ENCODE measurements at places on chromosomes 11 and 22.

GRCh38 chr22:32123657-32124056, 35.4 kb downstream of the C22orf42 start:
- ATAC-seq, result no peak

- no peak for ATAC-seq
Measured at GRCh38 chr11:69964247-69964643, 113.9 kb upstream of the ANO1 start.

DNA sequence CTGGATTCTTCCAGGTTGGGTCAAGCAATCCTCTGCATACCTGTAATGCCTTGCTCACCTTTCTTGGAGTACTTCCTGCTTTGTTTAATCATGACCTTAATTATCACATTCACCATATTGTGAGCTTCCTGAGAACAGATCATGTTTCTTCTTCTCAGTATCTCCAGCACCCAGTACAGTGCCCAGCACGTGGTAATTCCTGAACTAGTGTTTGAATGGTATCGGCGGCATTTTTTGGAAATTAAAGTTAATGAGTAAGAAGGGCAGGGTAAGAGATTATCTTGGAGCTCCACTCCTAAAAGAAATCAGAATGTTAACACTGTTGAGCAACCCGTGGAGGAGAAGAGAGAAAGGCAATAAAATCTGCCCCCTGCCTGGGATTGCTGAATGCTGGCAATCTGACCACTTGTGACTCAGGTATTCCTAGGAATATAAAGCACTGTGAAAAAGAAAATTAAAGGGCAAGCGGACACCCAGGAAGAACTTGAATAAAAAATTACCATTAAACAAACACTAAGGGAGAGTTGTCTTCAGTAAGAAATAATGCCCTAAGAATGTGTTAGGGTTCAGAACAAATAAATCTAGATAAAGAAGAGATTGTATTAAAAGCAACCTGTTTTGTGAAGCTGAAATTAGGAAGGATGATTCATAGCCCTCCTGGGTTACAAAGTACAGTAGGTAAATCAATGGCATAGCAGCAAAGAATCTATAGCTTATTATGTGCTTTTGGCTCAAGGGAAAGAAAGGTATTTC, 92.9 kb downstream of the PDHX start:
- ATAC-seq, result peak; percentile 26

DNA sequence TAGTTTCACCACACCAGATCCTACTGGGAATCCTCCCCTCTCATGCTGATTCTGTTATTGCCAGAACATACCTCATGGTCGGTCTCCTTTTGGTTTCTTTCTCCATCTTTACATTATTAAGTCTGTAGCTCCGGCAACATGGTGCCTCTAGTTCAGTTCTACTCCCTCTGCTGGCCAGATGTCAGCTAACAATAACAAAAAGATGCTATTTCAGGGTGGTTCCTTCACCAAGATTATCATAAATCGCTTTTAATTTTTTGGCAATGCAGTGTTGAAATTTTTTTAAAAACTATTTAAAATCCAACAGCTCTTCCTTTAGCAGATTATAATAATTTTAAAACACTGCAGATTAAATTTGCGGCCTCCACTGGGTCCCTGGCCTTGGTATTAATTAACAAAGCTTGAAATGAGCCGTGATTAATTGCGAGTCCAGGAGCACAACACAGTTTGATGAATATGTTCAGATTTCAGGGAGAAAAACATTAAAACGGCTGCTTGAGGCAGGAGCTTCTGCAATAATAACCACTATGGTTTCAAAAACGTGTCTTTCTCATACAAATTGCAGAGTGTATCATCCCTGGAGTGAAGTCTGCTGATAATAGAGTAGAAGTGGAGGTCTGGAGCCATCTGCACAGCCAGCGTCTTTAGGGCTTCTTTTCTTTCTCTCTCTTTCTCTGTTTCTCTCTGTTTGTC, 492.9 kb upstream of the KIRREL3 start:
- peak; percentile 40 for ATAC-seq

GRCh38 chr11:120522021-120522420, 10.5 kb downstream of the GRIK4 start:
- no peak for ATAC-seq

DNA sequence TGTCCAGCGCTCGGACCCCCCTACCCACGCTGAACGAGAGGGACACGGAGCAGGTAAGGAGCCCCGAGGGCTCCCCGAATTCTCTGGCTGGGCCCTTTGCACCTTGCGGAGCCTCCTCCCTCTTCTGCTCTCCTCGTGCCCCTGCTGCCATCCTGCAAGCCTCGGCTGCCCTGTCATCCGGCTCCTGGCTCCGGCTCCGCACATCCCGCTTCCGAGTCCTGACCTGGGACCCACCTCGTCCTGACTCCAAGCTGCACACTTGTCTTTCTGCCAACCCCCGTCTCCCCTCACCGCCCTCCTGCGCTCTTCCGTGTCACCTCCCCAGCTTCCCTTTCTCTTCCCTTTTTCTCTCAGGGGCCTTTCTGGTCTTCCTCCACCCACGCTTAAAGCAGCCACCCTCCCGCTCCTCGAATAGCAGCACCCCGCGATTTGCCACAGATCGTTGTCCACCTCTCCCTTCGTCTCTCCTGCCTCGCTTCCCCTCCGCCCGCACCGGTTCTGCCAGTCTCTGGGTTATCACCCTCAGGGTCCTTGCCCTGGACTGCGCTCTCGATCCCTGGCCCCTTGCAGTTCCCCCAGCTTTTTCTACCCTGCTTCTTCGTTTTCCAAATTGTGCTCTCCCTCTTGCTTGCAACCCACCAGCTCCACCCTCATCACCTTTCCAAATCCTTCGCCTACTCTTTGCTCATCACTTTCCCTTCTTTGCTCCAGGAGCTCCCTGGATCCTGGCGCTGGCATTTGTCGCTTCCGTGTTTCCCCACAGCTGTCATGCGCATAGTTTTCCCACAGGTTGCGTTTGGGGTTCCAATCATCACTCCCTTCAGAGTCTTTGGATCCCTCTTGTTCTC, 822 bp downstream of the MARK2 start:
- ATAC-seq, result no peak

- ATAC-seq, result no peak
Measured at GRCh38 chr11:116563712-116564047, 209.1 kb downstream of the BUD13 start.

DNA sequence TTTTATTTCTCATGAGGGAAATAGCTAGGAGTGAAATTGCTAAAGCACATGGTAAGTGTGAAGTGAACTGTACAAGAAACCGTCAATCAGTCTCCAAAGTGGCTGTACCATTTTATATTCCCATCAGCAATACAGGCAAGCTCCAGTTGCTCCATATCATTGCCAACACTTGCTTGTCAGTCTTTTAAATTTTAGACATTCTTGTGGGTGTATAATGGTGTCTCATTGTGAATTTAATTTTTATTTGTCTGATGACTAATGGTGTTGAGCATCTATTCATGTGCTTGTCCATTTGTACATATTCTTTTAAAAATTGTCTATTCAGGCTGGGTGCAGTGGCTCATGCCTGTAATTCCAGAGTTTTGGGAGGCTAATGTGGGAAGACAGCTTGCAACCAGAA, 34.1 kb upstream of the SMCO4 start:
- peak; percentile 58 for ATAC-seq

GRCh38 chr11:69515271-69516245, 34.1 kb downstream of the LINC01488 start:
- no peak for ATAC-seq

GRCh38 chr11:78210000-78210608, 21.4 kb downstream of the USP35 start:
- ATAC-seq, result no peak

GRCh38 chr22:40347300-40347699, 1.0 kb downstream of the ADSL start:
- no peak for ATAC-seq

DNA sequence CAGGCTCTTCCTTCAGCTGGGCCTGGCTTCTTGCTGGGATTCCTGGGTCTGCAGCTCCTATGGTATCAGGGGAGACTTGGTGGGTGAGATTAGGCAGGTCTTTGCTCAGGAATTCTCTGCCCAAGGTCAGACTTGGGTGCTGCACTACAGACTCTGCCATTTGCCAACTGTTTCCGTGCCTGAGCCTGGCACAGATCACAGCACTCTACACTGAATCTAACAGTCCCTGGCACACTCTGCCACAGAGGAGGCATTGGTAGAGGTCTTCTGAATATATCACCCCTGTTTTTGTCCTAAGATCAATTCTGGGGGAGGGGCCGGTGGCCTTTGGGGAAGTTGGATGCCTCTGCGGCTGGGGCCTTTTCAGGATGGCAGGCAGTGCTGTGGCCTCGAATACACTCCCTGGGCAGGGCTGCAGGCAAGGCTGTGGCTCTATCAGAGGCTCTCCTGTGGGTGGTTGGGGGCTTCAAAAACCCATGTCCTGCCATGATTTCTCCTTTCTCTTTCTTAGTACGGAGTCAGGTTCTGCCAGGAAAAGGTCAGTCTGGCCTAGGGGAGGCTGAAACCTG, 115.0 kb upstream of the NARS2 start:
- ATAC-seq, result no peak

GRCh38 chr11:43835104-43835503, 45.5 kb upstream of the ALKBH3 start:
- peak; percentile 26 for ATAC-seq

DNA sequence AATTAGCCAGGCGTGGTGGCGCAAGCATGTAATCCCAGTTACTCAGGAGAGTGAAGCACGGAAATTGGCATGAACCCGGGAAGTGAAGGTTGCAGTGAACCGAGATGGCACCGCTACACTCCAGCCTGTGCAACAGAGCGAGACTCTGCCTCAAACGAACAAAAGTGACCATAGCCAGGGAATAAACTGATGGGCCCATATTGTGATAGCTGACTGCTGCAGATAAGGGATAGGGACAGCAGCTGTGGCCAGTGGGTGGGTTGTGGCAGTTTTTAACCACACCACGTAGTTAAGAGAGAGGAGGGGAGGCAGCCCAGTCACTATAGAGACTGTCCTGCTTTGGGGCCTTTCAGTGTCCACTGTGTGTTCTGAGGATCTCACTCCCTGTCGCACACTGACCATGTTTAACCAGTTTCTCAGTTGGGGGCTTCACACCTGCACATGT, 58.9 kb downstream of the PISD start:
- ATAC-seq, result no peak

GRCh38 chr11:66176650-66177049, 91.8 kb upstream of the RAB1B start:
- no peak for ATAC-seq

GRCh38 chr11:78377625-78378418, 39.8 kb downstream of the GAB2 start:
- no peak for ATAC-seq

- no peak for ATAC-seq
Measured at GRCh38 chr11:43982421-43982820, 40.0 kb downstream of the C11orf96 start.

DNA sequence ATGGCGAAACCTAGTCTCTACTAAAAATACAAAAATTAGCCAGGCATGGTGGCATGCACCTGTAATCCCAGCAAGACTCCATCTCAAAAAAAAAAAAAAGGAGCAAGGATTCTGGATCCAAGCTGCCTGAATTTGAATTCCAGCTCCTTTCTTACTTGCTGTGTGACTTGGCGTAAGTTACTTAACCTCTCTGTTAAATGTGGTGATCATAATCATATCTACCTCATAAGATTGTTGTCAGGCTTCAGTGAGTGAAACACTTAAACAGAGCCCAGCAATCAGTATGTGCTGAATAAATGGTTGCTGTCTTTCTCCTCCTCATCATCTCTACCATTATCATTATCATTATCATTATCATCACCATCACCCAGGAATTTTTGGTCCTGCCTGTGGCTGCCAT, 2.7 kb downstream of the MB start:
- ATAC-seq, result no peak

GRCh38 chr11:31656051-31656450, 146.5 kb downstream of the ELP4 start:
- ATAC-seq, result no peak

GRCh38 chr11:73029403-73029802, 112.7 kb downstream of the FCHSD2 start:
- ATAC-seq, result no peak

DNA sequence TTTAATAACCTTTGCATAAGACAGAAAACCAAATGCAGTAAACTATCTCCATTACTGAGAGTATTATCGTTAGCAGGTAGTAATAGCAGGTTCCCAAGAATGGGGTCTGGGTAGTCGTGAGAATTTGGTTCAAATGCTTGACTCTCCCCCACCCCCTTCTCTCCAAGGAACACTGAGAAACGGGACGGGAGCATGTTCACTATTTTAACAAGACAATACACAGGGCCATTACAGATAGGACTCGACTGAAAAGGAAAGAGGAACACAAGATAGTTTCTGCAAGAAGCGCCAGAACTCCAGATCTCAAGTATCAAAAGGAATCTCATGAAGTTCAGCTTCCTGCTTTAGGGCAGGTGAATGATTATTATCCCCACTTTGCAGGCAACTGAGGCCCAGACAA, 27.0 kb downstream of the KMT5B start:
- no peak for ATAC-seq

GRCh38 chr11:121455115-121455514, 2.3 kb upstream of the SORL1-AS1 start:
- no peak for ATAC-seq

DNA sequence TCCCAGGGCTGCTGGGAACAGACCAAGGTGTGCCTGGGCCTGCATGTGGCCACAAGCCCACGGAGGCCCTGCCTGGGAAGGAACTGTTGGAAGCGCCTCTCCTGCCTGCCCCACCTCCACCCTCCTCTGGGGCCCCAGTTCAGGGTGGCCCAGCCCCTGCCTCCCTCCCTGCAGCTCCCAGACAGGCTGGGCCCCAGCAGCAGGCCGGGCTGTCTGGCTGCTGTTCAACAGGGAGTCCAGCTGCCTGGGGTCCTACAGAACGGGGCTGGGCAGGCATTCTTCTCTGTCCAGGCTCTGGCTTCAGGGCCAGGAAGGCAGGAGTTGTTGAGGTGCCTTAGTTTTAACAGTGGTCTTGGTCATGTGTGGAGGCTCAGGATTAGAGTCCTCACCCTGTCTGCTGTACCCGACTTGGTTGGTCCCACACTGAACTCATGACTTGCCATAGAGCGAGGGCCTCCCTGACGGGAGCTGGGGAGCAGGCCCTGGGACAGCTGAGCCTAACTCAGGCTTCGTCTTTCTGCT, 11.8 kb downstream of the PRDM11 start:
- ATAC-seq, result peak; percentile 85

DNA sequence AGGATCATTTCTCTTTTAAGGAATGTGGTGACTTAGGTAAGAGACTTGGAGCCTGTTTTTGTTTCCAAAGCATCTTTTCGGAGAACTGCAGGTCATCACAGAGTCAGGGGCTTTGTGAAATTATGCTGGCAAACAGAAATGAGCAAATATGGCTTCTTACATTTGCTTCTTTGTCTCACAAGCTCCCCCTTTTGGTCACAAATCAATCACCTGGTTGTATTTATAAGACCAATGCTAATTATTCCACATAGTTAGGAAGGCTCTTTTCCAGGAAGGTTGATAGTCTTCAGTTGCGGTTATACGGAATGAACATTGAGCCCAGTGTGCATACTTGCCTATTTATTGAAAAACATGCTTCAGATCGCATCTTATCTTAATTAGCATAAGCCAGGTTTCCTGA, 34.6 kb upstream of the CEP126 start:
- ATAC-seq, result no peak
